ENCODE measurements at places on chromosomes 6 and 20.

DNA sequence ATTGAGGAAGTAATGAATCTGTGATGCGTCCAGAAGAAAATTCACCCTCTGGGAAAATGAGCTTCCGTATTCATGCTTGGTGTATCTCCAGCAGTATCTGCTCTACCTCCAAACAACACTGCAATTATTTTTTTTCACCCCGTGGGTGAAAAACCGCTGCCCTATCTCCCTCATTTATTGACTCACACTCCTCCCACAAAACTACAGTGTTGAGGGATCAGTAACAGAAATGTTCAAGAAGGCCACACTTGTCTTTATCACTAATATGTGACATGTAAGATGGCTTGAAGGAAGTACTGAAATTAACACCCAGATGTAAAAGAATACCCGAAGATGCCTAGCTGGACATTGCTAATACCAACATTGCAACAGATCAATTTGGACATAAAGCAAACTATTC, 4.9 kb upstream of the TBX18 start:
- no peak for DNase-seq

- DNase-seq: peak; percentile 39
Measured at GRCh38 chr6:108914235-108915022, 66.2 kb downstream of the ARMC2 start.

DNA sequence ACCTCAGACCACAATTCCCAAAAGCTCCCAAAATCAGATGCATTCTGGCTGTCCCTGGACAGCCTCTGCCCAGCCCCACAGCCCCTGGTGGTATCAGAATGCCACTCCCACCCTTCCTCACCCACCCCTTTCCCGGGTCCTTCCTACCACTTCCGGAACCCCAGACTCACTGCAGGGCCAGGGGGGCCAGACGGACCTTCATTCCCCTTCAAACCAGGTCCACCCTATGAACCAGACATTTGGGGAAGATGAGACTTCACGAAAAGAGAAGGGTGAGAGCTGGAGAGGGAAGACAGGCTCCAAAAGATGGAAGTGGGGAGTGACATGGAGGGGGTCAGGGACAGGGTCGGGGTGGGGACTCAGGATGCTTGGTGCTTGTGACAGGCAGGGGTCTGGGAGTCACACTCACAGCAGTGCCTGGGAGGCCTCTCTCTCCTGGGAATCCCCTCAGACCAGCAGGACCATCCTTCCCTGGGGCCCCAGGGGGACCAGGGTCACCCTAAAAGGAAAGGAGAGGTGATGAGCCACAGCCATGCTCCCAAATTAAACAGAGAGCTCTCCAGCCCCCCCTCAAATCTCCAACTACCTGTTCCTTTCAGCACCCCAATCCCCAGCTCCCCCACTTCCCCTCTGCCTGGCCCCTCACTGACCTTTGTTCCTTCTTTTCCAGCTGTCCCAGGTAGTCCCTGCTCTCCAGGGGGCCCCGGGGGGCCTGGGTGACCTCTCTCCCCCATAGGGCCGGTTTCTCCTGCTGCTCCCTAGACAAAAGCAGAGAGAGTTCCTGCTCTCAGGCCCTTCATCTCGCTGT, 20.2 kb downstream of the COL11A2 start:
- no peak for DNase-seq

DNA sequence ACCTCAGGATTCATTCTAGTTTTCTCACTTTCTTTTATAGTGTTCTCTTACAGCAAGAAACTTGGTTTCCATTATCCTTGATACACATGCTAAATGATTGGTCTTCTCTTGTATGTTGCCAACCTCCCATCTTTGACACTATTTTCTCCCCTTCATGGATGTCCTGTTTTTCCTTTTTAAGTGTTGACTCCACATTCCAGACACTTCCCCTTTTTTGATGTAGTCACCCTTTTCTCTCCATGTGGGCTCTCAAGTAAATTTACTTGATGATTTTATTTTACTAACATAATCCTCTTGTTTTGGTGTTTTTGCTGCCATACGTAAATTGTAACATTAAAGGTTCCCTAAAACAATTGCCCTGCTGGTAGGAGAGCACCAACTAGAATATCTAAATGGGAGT, 148.1 kb downstream of the ZFAND3 start:
- DNase-seq: no peak

DNA sequence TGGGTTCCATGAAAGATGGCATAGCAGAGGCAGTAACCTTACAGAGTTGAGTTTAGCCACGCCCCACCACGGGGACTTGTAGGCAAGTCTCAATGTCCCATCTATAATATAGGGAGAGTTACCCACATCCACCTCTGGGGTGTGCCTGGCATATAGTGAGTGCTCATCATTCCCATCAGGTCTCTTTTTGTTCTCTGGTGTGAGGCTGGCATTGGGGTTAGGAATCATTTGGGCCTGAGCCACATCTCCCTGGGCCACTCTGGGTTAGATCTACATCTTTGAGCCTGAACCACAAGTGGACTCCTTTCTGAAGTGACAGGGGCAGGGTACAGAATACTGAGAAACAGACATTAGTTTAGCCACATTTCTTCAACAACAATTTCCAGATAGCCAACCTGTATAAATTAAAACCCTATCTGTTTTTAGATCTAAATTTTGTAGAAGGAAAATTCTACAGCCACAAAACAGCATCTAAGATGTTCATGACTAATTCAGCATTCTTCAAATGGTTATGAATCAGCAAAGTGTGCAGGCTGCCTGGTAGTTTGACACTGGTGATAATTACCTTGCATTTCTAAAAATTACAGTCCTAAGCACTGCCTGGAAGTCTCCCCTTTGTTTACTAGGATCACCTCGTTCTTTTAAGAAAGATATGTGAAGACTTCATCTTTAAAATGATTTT, 20.1 kb downstream of the RNF24 start:
- DNase-seq: no peak
